ENCODE measurements at places on chromosomes 2 and 18.

DNA sequence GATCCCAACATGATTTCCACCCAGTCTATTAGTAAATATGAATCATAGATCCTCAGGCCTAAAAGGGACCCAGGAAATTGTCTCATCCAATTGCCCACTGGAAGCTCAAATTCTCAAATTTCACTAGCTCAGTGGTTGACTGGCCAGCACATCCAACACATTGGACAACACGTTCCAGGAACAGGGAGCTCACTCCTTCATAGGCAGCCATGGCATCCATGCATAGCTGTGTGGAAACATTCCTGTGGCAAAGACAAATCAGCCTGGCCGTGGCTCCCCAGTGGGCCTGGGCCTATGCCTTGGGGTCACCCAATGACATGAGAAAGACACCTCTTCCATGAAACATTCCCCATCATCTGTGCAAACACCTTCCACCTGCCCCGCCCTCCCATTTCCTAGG lies 261.1 kb downstream of the ANAPC1 start:
- DNase-seq = no peak

DNA sequence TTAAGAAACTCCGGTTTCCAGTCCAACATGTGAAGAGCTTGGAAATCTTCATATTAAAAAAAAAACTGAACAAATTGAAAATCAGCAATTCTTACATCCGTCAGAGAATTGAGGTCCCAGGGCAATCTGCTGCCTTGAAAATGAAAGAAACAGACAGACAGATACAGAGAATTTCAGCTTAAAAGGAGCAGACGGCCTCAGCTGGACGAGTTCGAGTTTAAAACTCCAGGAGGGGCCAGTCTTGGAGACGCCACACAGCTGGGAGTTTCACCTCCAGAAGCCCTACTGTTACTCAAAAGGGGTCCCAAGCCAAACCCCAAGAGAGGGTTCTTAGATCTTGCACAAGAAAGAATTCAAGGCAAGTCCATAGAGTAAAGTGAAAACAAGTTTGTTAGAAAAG lies 226.5 kb upstream of the ARL4C start:
- DNase-seq = no peak

- no peak for DNase-seq
Measured at GRCh38 chr2:47488870-47489584, 86.1 kb downstream of the MSH2 start.

- no peak for DNase-seq
Measured at GRCh38 chr2:55425431-55425831, 5.8 kb upstream of the CCDC88A start.

- no peak for DNase-seq
Measured at GRCh38 chr2:182482511-182482910, 55.7 kb upstream of the PDE1A start.

- no peak for DNase-seq
Measured at GRCh38 chr18:22465859-22466457, 48.2 kb upstream of the CTAGE1 start.

DNA sequence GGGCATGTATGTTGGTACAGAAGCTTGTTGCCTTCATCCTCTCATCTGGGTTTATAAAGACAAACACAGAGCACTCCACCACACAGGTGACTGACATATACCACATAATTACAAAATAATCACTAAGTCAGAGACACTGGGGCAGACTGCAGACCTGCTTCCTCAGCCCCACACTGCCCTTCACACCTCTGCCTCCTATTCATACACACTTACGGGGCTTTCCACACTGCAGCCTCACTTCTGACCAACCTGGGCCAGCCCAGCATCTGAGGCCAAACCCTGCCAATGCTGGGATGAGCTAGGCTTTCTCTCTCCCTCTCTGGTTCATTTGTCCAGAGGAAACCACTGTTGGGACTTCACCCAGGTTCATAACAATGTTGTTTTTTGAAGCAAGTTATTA lies 4.5 kb downstream of the EMX1 start:
- DNase-seq = no peak
